ENCODE measurements at places on chromosomes 3 and 15.

DNA sequence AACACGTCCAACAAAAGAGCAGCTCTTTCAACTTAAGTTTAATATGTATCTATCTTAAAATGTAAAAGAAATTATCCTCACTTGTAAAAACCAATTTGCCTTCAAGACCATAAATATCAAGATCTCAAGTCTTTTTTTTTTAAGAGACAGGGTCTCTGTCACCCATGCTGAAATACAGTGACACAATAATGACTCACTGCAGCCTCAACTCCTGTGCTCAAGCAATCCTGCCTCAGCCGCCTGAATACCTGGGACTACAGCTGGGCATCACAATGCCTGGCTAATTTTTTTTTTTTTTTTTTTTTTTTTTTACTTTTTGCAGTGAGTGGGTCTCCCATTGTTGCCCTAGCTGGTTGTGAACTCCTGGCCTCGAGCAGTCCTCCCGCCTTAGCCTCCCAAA lies 26.0 kb downstream of the ACAP2 start:
- DNase-seq: no peak

DNA sequence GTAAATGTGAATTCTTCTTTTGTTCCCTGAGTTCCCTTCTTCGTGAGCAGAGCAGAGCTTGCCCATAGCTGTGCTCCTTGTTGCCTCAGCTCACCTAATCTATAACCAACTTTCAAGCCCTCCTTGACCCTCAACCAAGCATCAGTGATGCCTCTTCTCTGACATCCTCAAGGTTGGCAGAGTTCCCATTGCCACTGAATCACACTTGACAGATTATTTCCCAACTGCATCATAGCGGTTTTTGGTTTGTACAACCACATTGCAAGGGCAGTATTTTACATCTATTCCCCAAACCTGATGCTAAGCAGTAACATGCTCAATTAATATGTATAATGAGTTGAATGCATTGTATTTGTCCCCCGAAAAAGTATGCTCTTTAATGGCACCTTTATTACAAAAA lies 133.0 kb upstream of the SNTN start:
- DNase-seq: no peak

GRCh38 chr3:150116196-150116595 lies 145.5 kb upstream of the PFN2 start:
- no peak for DNase-seq

DNA sequence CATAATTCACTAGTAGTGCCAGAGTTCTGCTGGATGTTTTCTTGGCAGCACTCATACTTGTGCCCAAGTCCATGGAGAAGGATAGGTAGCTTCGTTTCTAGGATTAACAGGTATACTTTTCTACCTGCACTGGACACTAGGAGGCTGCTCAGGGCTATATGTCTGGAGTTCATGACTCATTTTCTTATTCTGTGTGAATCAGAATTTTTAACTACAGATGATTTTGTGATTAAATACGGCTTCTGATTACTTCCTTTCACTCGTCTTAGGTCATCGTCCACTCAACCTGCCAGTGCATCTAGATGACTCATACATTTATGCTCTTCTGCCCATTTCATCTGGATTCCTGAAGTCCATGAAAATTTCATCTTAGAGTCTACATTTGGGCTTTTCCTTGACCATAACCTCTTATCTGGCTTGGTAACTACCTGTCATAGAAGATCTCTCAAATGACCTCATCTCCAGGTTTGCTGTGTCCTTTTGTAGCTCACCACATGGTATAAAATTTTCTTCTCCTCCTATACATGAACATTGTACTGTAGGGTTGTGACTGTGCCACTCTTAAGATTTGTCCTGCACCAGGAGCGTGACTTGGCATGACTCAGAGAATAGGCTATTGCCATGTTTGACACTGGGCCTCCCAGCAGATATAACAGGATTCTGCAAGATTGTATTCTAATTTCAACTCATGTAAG lies 66.7 kb upstream of the GCSAM start:
- DNase-seq: no peak

- DNase-seq: no peak
Measured at GRCh38 chr15:98735895-98736617, 87.7 kb downstream of the IGF1R start.

GRCh38 chr15:52872036-52872818 lies 82.1 kb upstream of the ONECUT1 start:
- DNase-seq: no peak

DNA sequence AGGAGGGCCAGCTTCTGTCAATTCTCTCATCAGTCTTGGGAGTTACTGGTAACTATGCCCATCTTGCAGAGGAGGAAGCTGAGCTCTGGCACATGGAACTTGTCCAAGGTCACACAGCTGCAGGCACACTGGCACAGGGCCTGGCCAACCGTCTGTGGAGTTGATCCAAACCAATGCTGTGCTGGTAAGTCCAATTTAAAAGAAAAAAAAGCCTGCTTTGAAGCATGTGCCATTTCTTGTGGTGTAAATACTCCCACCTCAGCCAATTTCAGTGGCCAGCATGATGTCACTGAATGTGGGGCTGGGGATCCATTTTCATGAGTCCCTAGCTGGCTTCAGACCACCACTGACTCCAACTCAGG lies 83.4 kb downstream of the CHSY1 start:
- no peak for DNase-seq

- no peak for DNase-seq
Measured at GRCh38 chr3:186823386-186823785, 17.1 kb upstream of the RFC4 start.

DNA sequence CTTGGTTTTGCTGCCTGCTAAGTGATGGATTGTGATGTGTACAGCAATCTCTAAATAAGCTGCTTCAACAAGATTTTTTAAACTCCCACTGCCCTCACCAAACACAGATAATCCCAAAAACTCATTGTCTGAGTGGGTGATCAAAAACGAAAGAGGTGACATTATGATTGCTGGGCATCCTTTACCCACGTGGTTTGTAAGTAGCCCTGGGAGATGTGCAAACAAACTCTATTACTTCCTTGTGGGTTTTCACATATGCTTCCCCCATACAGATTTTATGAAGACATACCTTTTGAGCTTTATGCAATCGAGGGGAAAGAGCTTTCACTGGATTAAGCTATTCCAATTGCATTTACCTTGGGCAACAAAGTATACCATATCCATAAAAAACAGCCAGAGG lies 1000.4 kb downstream of the FHIT start:
- DNase-seq: no peak

DNA sequence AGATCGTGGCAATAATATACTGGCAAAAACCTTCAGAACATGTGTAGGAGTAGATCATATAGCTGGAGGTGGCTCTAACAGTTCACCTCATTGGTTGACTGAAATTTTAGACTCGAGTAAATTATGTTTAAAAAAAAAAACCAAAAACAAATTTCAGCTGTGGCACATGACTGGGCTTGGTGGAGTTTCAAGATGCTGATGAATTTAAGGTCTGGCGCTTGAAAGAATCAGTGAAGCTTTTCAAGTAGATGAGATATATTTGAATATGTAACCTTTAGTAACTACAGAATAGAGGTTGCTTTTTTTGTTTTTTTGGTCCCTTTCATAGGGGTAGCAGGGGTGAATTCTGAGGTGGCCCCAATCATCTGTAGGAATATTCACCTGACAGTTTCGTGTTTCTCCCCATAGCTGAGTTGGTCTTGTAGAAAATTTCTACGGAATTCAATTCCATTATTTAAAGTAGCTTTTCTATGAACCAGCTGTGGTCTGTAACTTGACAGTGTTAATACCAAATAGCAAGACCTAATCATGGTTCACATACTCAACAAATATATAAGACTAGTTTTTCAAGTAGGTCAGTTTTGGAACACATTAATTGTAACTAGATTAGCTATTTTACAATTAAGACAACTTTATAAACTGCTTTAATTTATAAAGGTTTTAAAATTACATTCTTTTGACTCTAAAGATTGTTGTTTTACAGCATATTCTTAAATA lies 65.6 kb downstream of the MAP4 start:
- no peak for DNase-seq

- DNase-seq: no peak
Measured at GRCh38 chr15:76252249-76252648, 59.0 kb downstream of the ETFA start.
